ENCODE measurements at places on chromosomes 3 and 15.

DNA sequence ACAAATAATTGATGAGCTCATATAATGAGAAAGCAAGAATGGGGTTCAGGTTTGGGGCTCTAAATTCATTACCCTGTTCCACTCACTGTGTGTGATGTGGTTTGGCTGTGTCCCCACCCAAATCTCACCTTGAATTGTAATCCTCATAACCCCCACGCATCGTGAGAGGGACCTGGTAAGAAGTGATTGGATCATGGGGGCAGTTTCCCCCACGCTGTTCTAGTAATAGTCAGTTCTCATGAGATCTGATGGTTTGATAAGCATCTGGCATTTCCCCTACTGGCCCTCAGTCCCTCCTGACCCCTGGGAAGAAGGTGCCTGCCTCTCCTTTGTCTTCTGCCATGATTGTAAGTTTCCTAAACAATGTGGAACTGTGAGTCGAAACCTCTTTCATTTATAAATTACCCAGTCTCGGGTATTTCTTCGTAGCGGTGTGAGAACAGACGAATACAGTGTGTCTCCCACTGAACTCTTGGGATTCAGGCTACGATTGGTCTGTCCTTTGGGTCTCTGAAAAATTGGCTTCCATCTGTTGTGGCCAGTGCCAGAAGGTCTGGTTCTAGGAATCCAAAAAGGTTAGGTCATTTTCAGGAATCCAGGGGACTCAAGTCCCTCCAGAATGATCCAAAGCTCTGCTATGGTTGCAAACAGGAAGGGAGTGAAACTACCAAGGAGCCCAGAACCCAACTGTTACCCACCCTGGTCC, 87.7 kb downstream of the XXYLT1 start:
- DNase-seq, result no peak

- DNase-seq, result no peak
Observed at GRCh38 chr3:151567477-151567876, 106.6 kb upstream of the IGSF10 start.

- no peak for DNase-seq
Observed at GRCh38 chr3:60598671-60599070, 652.6 kb downstream of the FHIT start.

- DNase-seq, result peak; percentile 83
Observed at GRCh38 chr3:51982838-51983577, at the start of gene ACY1. Gene ACY1 (plus strand): TSS chr3:51983535. CDS start chr3:51984065, 530 bp downstream.

DNA sequence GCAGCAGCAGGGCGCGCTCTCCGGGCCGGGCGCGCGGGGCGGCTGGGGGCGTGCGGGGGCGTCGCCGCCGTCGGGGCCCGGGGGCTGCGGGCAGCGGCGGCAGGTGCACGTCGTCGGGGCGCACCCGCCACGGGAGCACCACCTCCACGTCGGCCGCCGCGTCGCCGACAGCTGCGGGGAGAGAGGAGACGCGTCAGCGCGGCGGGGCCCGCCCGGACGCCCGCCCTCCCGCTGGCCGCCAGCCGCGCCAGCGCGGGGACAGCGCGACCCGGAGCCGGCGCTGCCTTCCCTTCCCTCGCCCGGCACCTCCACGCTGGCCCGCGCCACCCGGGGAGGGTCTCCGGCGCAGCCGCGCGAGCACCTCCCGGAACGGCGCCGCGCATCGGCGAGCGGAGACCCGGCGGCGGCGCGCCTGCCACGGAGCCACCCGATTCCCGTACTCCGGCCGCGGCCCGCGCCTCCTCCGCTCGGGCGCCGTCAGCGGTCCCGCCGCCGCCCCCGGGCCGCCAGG, 481 bp downstream of the ADAMTS17 start:
- no peak for DNase-seq

- no peak for DNase-seq
Observed at GRCh38 chr3:158167737-158168557, 58.1 kb downstream of the RSRC1 start.

- no peak for DNase-seq
Observed at GRCh38 chr15:53807501-53807900, 48.0 kb upstream of the WDR72 start.

DNA sequence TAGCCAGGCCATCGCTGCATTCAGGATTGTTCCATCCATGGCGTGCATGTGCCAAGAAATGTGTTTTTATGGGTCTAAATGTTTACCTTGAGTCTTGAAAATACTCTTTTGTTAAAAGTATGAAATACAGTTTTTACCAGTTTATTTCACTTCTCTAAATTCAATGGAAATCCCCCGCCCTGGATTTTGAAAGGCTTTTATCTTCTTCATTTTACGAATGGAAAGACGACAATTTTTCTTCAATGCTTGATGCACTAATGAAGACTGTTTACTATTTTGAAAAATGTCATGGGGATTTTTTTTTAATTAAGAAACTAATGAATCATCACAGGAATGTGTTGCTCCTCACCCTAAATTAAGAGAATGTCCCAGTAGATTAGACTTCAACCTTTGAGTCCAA, 83.5 kb downstream of the FAM81A start:
- DNase-seq, result no peak

DNA sequence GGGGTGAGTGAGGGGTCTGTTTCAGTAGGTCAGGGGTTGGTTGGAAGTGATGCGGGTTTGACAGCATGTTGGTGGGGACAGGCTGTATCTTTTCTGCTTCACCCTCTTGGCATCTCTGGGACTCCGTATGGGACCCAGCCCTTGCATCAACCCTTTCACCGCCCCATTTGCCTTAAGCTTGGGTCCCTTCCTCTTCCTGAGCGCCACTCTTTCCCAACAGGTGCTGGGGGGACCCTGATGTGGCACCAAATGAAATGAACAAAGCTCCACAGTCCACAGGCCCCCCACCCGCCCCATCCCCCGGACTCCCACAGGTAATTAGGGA, 1.1 kb downstream of the EIF4G1 start:
- no peak for DNase-seq

- DNase-seq, result no peak
Observed at GRCh38 chr3:43960448-43960840, 269.7 kb downstream of the ABHD5 start.

Measured in putamen (tissue), 1 donor.